ENCODE measurements at places on chromosomes 16 and 17.

GRCh38 chr17:75194879-75195278, 10.6 kb upstream of the NUP85 start:
- DNase-seq: no peak

- DNase-seq: peak; percentile 54
Measured at GRCh38 chr17:58083491-58084316, 485 bp downstream of the DYNLL2 start.

DNA sequence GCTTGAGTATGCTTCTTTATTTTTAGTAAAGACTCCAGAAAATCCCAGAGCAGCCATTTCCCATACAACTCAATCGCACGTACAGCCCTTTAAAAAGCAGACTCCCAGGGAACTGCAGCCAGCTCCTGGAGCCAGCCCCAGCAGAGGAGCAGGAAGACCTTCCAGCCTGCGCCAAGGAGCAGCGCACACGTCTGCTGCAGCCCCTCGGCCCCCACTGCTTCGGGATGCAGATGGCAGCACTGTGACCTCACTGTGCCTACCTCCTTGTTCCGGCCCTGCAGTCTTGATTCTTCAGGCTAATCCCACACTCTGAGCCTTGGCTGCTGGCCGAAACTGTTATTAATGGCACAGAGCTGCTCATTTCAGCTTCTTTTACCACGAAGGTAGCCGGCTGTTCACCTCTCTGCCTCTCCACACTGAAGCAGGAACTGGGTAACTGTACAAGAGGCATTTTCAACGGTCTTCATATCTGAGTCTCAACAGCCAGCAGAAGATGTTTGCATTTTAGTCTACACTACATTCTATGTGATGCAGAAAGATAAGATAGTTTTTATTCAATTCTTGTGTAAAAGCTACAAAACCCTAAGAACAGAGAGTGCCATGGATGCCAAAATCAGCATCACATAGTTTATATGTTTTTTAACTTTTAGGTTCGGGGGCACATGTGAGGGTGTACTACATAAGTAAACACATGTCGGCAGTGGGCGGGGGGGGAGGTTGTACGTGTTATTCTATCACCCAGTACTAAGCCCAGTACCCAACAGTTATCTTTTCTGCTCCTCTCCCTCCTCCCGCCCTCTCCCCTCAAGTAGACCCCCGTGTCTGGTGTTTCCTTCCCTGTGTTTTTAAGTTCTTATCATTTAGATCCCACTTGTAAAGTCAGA, 130.9 kb downstream of the ANKRD11 start:
- DNase-seq: no peak

- no peak for DNase-seq
Measured at GRCh38 chr17:72318131-72318530, 197.3 kb downstream of the SOX9 start.

DNA sequence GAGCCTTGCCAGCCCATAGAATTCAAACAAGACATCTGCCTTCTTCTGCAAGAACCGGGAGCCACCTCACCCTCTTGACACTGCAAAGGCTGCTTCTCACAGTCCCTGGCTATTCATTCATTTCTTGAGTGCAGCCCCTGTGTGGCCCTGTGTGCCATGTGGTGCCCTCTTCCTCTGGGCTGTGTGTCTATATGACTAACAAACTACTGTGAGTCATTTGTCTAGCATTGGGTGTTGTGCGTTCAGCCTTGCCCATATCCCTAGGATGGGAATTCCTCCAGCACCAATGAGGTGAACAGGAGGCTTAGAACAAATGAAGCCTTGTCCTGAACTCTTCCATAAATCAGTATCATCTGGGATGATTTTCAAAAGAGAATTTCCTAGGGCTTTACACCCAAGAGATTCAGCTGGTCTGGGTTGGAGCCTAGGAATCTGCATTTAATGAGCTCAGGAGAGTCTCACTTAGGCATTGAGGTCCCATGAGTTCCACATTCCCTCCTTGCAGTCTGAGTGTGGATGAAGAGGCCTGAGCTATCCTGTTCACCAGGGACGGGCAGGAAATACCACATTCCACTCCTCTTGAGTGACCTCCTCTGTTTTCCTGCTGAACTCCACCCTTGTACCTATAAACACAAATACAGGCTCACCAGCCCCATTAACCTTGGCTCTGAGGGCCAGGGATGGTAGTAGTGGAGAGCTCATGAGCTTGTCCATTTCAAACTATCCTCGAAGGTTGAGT, 308.7 kb upstream of the N4BP1 start:
- no peak for DNase-seq
